ENCODE measurements at places on chromosomes 13 and 19.

GRCh38 chr19:51549533-51550324 lies 18.3 kb upstream of the SIGLEC6 start:
- DNase-seq = no peak

DNA sequence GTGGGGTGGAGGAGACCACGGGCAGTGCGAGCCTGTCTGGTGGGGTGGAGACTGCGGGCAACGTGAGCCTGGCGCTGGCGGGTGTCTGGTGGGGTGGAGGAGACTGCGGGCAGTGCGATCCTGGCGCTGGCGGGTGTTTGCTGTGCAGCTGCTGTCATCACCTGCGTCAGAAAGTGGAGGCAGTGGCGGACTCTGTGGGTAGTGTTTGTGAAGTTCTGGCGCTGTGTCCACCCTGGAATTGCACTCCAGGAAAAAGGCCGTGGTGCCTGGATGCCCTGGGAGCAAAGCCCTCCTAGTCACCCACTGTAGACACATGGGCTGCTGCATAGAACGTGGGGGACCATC lies 6.2 kb downstream of the TEX29 start:
- DNase-seq = no peak

GRCh38 chr19:24140099-24140498 lies 53.1 kb downstream of the ZNF254 start:
- no peak for DNase-seq

- DNase-seq = no peak
Measured at GRCh38 chr13:48633700-48634099, 20.0 kb upstream of the CYSLTR2 start.

GRCh38 chr19:28196101-28196500 lies 1016.9 kb downstream of the UQCRFS1 start:
- no peak for DNase-seq

GRCh38 chr13:48593536-48593935 lies 60.2 kb upstream of the CYSLTR2 start:
- DNase-seq = no peak

Measured in T-helper 9 cell (primary cell).